Suppressor macrophage treated with lipopolysaccharide for 1 hour (primary cell): ENCODE measurements at places on chromosomes 4 and X.
A peak's percentile ranks its signal among the peaks of the same experiment; 100 is the strongest.

DNA sequence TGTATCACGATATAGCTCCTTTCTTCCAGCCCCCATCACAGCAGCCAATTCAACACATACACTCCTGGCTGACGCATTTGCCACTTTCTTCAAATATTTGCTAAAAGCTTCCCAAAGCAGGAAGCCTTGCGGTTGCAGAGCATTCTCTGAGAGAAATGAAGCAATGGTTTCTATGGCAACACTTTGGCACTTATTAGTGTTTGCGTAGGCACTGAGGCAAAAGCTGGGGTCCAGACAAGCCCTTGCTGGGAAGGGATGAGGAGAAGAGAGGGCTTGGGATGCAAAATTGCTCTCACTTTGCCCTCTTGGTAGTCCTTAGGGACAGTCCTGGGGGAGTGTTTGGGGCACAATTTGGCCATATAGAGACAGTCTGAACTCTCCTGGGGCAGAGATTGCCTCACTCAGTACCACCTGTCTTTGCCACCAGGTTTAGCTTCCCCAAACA lies 55.0 kb upstream of the PAK3 start:
- peak; percentile 26 for DNase-seq

- DNase-seq = peak; percentile 86
Measured at GRCh38 chr4:15149839-15150592, 147.7 kb downstream of the CPEB2 start.

DNA sequence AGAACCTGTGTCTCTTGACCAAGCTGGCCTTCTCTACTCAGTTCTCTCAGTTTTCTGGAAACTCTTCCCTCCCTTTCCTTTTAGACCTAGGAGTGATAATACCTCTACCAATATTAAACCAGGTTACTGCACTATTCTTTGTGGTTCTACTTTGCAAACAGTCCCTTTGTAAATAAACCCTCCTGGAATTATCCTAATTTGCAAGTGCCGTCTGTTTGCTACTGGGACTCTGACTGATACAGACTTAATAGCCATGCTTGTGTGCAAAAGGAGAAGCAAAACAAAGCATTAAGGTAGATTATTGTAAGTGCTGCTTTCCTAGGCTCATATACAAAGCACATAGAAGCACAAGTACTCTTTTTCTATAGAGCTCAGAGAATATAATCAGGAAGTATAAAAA lies 507.0 kb downstream of the INPP4B start:
- DNase-seq = no peak

DNA sequence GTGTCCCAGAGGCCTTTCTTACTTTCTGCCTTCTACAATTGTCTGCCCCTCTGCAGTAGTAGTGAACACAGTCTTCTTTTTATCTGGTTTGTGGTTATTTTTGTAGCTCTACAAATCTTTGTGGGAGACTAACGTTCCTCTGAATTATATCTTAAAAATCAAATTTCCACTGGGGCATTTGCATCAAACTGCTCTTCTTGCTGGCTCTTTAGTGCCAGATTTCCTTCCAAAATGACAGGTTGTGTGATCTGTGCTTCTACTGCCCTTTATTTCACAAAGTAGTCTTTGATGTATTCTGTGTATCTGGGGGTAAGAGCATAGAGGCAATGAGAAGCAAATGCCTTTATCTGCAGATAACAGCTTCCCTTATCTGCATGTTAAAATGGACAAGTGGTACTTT lies 34.5 kb downstream of the TSPAN7 start:
- DNase-seq = no peak

DNA sequence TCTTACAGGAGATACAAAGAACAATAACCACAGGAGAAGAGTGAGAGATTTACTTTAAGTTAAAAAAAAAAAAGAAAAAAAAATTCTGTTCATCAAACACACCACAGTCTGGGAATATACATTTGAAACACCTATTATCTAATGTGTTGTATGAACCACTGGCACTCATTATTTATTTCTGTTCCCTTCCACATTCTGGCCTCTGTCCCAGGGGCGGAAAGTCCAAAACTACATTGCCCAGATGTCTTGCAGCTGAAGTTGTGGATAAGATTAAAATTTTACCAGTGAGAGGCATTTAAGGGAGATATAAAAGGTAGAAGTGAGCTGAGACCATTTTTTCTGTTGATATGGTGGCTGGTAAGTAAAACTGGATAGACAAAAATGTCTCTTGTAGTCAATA lies 56.2 kb downstream of the SCLT1 start:
- no peak for DNase-seq

DNA sequence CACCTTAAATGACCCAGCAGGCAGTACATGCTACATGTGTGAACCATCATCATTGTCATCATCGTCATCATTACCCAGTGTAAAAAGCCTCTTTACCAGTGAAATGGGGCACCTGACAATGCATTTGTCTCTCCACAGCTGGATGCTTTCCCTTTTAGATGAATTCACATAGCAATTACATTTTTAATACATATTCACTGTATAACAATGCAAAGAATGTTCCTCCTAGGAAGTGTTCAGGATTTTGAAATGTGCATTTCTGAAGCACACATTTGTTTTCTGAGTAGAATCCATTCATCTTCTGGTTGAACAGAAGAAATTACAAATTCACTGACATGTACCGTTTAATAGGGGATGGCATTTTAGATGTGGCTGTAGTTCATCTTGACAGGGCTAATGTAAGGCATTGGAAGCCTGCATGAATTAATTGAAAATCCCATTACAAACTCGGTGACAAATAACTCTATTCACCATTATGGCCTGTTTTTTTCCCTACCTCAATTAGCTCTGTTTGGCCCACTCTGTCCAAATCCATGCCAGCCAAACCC lies 111.1 kb downstream of the SH3RF1 start:
- no peak for DNase-seq

- DNase-seq = no peak
Measured at GRCh38 chrX:45750639-45751038, 550.0 kb upstream of the DIPK2B start.

- peak; percentile 17 for DNase-seq
Measured at GRCh38 chr4:78058591-78059523, 1.7 kb downstream of the FRAS1 start.

DNA sequence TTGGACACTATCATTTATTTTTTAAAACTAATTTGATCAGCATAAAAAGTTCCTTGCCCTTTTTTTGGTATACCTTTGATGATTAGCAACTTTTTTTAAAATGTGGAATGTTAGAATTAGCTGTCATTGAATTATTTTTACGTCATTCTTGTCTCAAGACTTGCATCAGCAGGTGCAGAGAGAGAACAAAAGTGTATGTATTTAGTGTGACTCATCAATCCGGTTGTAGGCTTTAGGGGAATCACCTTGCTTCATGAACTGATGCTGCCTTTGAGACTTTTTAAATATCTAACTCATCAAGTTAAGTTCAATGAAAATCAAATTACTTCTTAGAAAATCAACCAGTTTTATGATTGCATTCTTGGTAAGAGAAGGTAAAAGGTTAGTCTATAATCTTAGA lies 125.1 kb downstream of the ARX start:
- DNase-seq = no peak

DNA sequence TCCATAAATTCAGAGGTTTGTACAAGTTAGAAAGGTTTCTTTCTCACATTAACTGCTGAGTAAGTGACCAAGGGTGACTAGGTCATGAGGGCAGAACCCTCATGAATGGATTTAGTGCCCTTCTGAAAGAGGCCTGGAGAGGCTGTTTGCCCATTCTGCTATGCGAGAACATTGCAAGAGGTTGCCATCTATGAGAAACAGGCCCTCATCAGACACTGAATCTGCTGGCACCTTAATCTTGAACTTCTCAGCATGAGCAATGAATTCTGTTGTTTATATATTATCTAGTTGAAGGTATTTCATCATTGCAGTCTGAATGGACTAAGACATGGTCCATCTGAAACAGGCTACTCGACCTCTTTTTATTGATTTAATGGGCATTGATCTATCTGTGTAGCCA lies 96.2 kb upstream of the GPRIN3 start:
- DNase-seq = no peak

- no peak for DNase-seq
Measured at GRCh38 chr4:155248002-155248896, 39.8 kb downstream of the NPY2R start.

GRCh38 chr4:88995874-88996273 lies 61.1 kb downstream of the FAM13A start:
- no peak for DNase-seq

GRCh38 chr4:858831-859451 lies 33.0 kb upstream of the CPLX1 start:
- DNase-seq = no peak

- no peak for DNase-seq
Measured at GRCh38 chrX:14564058-14564457, 34.7 kb downstream of the GLRA2 start.

GRCh38 chrX:80181079-80181478 lies 166.5 kb downstream of the TBX22 start:
- no peak for DNase-seq
